Activated naive CD4-positive, alpha-beta T cell (primary cell): ENCODE measurements at places on chromosomes 11 and 22.

- no peak for DNase-seq
Observed at GRCh38 chr11:35046681-35047080, 92.3 kb upstream of the CD44 start.

DNA sequence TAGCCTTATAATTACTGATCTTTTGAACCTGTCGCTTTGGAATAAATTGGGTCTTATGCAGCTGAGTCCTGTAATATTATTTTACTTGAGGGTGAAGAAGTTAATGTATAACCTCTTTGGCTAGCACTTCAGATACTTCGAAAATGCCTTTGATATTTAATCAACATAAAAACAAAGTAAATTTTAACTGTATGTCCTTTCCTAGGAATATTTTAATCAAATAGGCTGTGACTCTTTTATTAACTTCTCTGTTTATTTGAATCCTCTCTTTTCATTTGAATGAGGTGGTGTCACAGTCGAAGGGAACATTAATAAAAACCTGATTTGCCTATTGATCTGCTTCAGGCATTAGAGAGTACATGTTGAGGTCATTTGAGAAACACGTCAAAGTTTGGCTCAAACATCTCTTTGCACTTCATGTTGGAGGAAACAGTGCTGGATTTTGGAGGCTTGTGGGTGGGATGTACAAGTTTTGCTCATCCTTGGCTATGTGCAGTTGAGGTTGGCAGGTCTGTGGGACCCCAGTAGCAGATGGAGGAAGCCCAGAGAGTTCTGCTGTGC, 143.6 kb downstream of the NCAM1 start:
- no peak for DNase-seq

- no peak for DNase-seq
Observed at GRCh38 chr22:27045103-27045947, 387.9 kb downstream of the MIAT start.

DNA sequence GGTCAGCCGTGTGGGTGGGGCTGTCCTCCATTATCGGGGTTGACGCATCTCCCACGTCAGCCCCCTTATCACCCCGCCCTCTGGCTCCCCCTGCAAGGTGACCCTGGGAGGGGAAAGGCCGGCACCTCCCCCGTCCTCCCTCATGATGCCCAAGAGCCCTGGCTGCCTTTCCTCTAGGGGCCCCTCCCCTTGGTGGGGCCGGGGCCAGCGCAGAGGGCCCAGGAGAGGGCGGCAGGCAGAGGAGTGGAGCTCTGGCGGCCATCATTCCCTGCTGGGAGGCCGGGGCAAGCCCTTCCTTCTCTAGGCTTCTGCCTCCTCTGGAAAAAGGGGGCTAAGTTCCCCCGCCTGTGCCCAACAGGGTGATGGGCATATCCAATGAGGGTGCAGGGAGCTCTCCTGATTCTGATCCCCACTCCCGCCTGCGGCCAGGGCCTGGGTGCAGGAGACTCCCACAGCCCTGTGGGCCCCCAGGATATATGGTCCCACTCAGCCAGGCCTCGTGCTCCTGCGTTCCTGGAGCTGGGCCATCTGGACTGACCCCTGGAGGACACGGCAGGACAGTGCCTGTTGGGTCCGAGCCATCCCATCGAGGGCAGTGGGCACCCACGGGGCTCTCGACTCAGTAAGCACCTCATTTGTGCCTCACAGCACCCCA, 12.3 kb downstream of the MYRF start:
- no peak for DNase-seq

GRCh38 chr22:35567351-35568141, 26.9 kb downstream of the RASD2 start:
- no peak for DNase-seq

- DNase-seq: no peak
Observed at GRCh38 chr11:48101044-48101733, 115.4 kb upstream of the OR4B1 start.
